Hematopoietic multipotent progenitor cell treated with erythropoietin and hydrocortisone succinate and interleukin-3 and kit ligand, for 8 days (in vitro differentiated cells): ENCODE measurements at places on chromosomes 6 and 20.

DNA sequence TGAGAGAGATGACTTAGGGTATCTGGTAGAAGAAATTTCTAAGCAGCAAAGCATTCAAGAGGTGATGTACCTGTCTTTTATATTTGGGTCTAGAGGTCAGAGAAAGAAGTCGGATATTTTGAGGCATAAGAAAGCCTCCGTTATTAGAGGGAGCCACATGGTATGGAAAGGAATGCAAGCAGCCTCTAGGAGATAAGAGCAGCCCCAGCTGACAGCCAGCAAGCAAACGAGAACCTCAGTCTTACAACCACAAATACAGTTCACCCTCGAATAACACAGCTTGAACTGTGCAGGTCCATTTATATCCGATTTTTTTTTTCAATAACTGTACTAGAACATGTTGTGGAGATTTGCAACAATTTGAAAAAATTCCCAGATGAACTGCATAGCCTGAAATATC lies 190.7 kb upstream of the VGLL2 start:
- DNase-seq = no peak

DNA sequence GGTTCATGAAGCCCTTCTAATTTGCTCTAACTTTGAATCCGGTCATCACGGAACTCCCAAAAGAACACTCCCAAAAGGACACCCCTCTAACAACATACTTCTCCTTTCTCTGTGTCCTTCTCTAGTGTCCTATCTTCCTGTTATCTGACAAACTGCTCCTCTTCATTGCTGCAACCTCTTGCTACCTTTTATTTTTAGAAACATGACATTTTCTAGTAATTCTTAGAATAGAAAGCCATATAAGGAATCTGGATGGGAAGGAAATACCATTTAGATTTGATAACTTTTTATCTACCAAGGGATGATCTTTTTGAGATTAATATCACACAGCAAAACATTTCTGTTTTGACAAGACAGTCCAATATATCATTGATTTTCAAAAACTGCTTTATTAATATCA lies 63.1 kb downstream of the COL12A1 start:
- DNase-seq = no peak

- no peak for DNase-seq
These were observed 568.0 kb upstream of the MARCKS start for GRCh38 chr6:113289166-113289565.

DNA sequence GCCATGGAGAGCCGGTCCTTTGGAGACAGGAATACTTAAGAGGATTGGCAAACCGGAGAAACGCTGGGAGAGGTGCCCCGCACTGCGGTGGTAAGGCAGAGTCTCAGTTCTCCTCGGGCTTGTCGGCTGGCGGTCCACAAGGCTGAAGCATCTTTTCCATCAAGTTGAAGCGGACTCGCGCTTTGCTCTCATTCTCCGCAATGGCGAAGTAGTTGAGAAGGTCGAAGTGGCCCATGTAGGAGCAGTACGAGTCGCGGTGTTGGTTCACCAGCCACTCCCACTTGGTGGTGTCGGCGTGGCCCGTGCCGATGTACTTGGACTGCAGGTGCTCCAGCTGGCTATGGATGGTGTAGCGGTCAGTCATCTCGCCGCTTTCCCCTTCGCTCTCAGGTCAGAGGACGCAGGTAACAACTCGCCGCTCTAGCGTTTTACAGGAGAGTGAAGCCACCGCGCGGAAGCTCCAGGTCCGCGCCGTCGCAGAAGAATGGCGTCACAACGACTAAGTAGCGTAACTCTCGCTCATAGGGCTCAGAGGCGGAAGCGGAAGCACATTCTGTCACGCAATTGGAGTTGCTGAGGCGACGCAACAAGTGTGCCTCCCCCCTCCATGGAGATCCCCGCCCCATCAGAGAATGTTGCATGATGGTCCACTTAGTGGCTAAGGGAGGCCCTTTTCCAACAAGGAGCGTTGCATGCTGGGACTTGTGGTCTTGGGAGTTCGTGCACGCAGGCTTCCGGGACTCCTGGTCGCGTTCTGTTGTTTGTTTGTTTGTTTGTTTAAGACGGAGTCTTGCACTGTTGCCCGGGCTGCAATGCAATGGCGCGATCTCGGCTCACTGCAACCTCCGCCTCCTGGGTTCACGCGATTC lies at the start of gene SF3B5:
SF3B5 (minus strand) TSS at position 440 of the 869 bp plus-strand sequence; CDS start at position 364, 76 bp downstream.
- DNase-seq = peak; percentile 100

GRCh38 chr6:110681543-110682459 lies 133.5 kb downstream of the CDK19 start:
- peak; percentile 55 for DNase-seq

- DNase-seq = peak; percentile 72
These were observed 73.2 kb downstream of the LY86 start for GRCh38 chr6:6661684-6662083.

- DNase-seq = no peak
These were observed 68.8 kb downstream of the GJA1 start for GRCh38 chr6:121504227-121504626.

GRCh38 chr6:95686272-95686671 lies 108.9 kb downstream of the MANEA start:
- DNase-seq = peak; percentile 3

DNA sequence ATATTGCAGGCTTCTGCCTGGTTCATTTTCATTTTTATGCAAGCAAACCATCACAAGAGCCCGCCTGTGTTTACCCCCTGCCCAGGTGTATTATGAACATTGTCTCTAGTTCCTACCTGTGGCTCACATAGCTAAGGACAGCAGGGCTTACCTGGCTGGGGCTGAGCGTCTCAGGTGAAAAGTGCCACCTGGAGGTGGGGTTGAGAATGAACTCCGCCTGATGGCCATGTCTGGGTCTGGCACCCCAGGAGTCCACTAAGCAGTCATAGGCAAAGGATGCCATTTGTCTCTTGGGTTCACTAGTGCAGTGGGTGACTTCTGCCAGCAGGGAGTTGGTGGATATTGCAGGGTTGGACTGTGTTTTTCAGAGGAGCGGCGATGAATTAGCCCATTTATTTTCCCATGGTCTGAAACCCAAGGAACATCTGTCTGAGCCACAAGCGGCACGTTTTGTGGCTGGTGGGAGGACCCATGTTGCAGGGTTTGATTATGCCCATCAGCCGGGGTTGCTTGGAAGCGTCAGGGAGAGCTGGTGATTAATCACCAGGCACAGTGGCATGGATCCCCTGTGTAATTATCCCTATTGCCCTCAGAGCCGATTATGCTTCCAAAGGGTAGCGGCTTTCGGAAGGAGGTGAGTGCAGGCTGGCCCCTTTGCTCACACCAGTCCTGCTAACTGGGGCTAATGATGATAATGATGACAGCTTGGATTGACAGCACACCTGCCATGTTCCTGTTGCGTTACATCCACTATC lies 92.1 kb downstream of the CDH26 start:
- no peak for DNase-seq

DNA sequence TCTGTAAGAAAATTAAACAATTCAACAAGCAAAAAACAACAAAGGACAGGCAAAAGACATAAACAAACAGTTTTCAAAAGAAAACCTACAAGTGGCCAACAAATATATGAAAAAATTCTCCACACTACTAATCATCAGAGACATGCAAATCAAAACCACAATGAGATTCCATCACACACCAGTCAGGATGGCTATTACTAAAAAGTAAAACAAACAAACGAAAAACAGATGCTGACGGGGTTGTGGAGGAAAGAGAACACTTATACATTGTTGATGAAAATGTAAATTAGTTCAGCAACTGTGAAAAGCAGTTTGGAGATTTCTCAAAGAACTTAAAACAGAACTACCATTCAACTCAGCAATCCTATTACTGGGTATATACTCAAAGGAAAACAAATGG lies 537.6 kb downstream of the HDGFL1 start:
- no peak for DNase-seq

GRCh38 chr6:50353603-50354002 lies 303.9 kb upstream of the DEFB112 start:
- DNase-seq = no peak

- peak; percentile 12 for DNase-seq
These were observed 504.9 kb downstream of the DOK5 start for GRCh38 chr20:54980103-54980960.

- no peak for DNase-seq
These were observed 5.9 kb downstream of the CDYL start for GRCh38 chr6:4781967-4782575.

GRCh38 chr20:49397525-49397924 lies 84.9 kb downstream of the KCNB1 start:
- DNase-seq = no peak

DNA sequence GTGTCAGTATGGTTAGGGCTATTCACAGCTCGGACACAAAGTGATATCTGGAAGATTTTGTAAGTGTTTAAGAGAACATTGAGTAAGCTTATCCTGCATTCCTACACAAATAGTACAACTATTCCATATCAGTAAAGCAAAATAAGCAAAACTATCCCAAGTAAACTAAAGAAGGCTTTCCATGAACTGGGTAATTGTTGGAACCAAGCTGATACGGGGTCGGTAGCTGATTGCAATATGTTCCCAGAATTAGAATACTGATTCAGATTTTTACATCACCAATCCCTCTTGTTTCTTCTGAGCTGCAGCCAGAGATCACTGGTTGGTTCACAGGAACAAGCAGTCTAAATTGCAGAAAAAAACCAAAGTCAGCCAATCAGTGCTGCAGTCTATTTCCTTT lies 54.1 kb downstream of the CDS2 start:
- no peak for DNase-seq

DNA sequence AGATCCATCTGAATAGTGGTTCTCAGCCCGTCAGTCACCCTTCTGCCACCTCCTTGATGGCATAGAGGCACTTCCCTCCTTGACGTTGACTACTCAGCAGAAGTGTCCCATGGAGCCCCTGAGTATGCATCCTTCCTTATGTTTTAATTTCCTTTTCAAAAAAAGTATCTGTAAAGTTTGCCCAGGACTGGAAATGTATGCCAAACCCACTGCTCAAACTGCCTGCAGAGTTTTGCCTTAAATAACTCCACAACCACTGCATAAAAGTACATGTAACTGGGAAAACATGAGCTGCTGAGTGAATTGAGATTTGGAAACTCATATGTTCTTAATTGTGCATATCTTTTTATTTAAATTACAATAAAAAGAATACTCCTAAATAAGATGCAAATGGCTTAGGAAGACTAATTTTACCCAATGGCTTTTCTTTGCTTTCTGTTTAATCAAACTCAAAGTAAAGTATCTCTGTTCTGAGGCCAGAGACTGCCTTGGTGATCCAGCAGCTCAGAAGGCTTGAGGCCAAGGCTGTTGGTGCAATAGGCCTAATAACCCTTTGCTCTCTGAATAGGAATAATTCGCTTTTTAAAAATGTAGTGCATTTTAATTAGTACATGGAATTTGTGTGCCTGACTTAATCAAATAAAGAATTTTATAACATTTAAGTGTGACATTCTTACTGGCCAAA lies 90.4 kb downstream of the FNDC1 start:
- DNase-seq = no peak

- no peak for DNase-seq
These were observed 52.0 kb upstream of the FANCE start for GRCh38 chr6:35400111-35400510.

- no peak for DNase-seq
These were observed 89.2 kb downstream of the UST start for GRCh38 chr6:148835920-148836441.
